ENCODE measurements at places on chromosomes 4 and X. TPM values are rescaled to one million over a fixed set of nuclear protein-coding genes. Genes with fewer than 3 reads are reported as not detected.

GRCh38 chr4:15118292-15118691 is 116.0 kb downstream of the CPEB2 start:
- peak; percentile 21 for DNase-seq

DNA sequence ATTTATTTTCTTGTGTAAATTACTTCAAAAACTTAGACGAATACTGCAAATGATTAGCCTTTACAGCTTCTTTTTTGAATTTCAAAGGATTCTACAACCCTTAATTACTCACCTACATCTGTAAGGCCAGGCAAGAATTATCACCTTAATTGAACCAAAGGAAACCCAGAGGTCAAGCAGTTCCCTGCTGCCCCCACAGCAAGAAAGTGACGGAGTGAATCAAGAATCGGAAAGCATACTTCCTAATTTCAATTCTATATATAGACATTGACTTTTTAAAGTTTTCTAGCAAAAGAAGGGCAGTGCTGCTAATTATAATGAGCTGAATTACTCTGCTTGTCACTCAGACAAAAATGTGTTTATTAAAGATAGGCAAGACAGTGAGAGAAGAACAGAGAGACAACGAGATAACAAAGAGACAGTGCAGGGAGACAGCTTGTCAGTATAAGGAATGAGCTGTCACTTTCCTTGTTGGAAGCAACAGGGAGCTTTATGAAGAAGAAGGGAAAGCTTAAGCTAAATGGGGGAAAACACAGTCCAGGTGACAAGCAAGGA is 47.5 kb upstream of the SPANXN4 start:
- DNase-seq: no peak

DNA sequence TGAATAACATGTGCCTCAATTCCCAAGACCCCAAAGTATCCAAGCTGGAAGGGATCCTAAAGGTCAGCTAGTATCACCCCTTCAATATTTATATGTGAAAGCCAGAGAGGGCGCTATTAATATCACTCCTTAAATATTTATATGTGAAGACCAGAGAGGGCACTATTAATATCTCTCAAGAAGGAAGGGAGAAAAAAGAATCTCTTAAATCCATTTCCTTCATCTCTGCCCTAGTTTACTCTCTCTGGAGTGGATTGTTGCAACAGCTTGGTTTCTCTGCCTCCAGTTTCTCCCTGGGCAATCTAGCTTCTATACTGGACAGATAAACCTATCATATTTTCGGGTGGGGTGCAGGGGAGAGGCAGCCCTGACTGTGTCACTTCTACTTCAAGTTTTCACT is 31.6 kb upstream of the MSN start:
- DNase-seq: no peak

- no peak for DNase-seq
Measured at GRCh38 chr4:185332575-185333464, 62.9 kb downstream of the LRP2BP start.

GRCh38 chrX:48751343-48751742 is 10.2 kb upstream of the GLOD5 start:
- DNase-seq: no peak

DNA sequence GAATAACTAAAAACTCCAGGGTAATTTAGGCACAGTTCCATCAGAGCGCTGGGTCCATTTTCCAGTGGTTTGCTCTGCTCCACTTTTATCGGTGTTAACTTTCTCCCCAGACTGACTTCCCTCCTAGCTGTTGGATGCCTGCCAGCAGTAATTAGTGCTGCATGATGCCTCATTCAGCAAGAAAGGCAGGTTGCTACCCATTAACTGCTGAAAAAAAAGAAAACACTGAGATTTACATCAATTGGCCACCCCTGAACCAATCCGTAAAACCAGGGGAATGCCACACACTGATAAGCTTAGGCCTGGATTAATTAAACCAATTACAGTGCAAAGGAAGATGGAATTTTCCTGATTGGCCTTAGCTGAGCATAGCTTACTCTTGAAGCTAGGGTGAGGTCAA is 182.4 kb upstream of the CXXC4 start:
- no peak for DNase-seq

- DNase-seq: no peak
Measured at GRCh38 chr4:107757864-107758476, 37.9 kb upstream of the PAPSS1 start.

DNA sequence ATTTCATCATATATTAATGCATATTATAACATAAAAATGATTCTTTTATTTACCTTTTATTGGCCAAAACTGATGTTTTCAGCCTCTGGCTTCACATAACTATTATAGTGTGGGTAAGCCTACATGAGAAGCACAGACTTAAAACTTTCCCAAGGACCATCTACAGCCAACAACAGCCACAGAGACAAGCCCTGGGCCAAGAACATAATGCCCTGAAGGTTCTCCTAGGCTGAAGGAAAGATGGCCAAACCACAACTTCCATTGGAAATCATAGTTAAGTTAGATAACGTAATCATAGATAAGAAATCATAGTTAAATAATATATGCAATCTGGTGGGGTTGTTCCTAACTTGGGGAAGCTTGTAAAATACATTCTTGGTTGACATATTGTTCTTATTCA is 280.0 kb upstream of the EMCN start:
- DNase-seq: no peak

GRCh38 chr4:118398226-118399090 is 45.7 kb upstream of the PRSS12 start:
- no peak for DNase-seq

GRCh38 chrX:1292575-1293290 is 24.1 kb downstream of the CSF2RA start:
- DNase-seq: no peak

GRCh38 chr4:184853436-184853835 is 27.7 kb upstream of the ACSL1 start:
- no peak for DNase-seq

- no peak for DNase-seq
Measured at GRCh38 chrX:19462879-19463278, 52.4 kb downstream of the MAP3K15 start.

- no peak for DNase-seq
Measured at GRCh38 chr4:154406018-154406795, 85.4 kb downstream of the DCHS2 start.

- DNase-seq: no peak
Measured at GRCh38 chr4:138392751-138393308, 150.7 kb upstream of the SLC7A11 start.

DNA sequence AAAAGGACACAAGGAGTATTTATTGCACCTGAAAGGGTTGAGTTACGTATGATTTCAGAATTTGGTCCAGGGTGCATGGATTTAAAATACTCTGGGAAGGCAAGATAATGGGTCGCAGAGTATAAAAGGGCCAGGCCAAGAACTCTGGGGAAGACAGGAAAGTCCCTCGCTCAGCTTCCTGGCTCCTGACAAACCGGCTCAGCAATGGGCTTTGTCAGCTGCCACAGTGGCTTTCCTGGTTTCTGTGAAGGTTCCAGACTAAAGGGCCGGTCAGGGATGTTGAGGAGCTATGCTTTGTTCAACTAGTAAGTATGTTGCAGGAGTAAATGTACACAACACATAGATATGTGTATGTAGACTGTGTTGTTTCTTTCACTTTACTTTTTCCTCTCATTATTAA is 154.4 kb upstream of the ETNPPL start:
- DNase-seq: no peak

DNA sequence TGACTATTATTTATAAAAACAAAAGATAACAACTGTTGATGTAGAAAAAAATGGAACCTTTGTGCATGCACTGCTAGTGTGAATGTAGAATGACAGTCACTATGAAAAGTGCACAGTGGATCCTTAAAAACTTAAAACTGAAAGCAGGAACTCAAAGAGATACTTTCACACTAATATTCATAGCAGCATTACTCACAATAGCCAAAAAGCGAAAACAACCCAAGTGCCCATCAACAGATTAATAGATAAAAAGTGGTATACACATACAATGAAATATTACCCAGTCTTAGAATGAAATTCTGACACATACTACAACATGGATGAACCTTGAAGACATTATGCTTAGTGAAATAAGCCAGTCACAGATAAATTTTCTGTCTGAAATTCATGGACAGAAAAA is 23.8 kb downstream of the CENPC start:
- no peak for DNase-seq

- DNase-seq: no peak
Measured at GRCh38 chrX:150615356-150615755, 46.9 kb downstream of the MTM1 start.

- no peak for DNase-seq
Measured at GRCh38 chr4:58136604-58137003, 1026.4 kb upstream of the IGFBP7 start.

- no peak for DNase-seq
Measured at GRCh38 chrX:129093706-129094105, 429.6 kb downstream of the SMARCA1 start.

GRCh38 chr4:152289941-152290340 is 246.0 kb downstream of the FBXW7 start:
- DNase-seq: no peak

HS6ST2 gene
- 11.4 TPM for total RNA-seq

TLR10 gene
- total RNA-seq: not detected

C1QTNF7 gene
- 18.3 TPM for total RNA-seq

ANTXR2 gene
- total RNA-seq: 88.7 TPM

FHIP1A gene
- total RNA-seq: 11.9 TPM

CYBB gene
- total RNA-seq: 15.4 TPM

FGF5 gene
- 0.71 TPM for total RNA-seq

SETD7 gene
- total RNA-seq: 31.0 TPM
